ENCODE measurements at places on chromosomes 1 and 21. TPM values are rescaled to one million over a fixed set of nuclear protein-coding genes. Genes with fewer than 3 reads are reported as not detected.

SLC1A7 gene
- total RNA-seq: not detected

LINGO4 gene
- not detected for total RNA-seq

RGS4 gene
- 31.6 TPM for total RNA-seq

DNA sequence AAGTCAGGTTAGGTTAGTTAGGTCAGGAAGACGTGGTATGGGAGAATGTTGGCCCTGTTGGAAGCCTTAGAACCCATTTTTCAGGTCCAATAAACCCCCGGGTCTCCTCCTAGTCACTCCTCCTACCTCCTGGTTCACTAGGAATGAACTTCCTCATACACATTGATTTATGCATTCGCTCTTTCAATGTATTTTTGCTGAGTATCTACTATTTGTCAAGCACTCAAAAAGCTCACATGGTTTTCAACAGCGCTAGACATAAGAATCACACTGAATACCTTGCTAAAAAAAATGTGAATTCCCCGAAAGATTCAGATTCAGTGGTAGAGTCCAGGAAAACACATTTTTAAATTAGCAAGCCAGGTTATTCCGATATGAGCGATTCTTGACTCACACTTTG is 85.8 kb upstream of the LRRN2 start:
- no peak for DNase-seq

OR10J5 gene
- not detected for total RNA-seq

DNA sequence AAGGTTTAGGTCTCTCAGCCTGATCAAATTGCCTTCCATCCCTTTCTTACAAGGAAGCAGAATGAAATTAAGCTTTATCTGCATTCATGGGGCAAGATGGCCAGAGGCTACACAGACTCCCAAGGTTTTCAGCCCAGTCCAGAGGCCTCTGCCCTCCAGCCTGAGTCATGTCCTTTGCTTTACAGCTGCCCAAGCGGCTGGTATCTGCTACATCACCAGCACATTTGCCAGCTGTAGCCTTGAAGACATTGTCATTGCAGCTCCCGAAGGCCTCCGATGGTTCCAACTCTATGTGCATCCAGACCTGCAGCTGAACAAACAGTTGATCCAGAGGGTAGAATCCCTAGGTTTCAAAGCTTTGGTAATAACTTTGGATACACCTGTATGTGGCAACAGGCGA is 16.0 kb downstream of the HAO2 start:
- DNase-seq: no peak

DNA sequence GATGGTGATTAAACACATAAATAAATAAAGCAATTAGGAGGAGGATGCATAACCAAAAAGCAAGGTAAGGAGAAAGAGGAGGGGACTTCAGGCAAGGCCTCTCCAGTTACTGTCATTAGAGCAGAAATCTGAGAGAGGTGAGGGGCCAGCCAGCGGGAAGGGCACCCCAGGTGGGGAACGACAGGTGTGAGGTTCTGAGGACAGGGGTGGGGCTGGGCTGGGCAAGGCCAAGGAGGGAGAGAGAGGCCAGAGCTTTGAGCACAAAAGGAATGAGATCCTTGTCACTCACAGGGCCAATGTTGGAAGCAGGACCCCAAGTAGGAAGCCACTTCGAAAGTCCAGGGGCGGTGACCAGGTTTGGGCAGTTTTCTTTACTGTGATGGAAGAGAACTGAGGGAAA is 182.2 kb upstream of the RAB4A start:
- no peak for DNase-seq

DNA sequence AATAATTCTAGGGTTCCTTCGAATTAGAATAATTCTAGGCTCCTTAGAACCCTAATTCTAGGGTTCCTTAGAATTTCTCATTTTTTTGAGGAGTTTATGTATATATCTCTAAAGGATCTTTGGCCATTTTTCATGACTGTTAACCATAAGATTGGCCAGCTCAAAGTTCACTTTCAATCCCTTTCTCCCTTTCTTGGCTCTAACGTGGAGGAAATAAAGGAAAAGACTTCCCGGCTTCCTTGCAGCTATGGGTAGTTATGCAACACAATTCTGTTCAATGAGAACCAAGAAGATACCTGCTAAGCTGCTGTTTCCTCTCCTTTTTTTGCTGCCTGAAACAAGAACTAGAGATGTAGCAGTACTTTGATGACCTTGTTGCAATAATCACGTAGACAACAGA is 27.2 kb downstream of the SLC35A3 start:
- DNase-seq: no peak

GRCh38 chr1:101683561-101683960 is 313.2 kb downstream of the OLFM3 start:
- DNase-seq: peak; percentile 28

DNA sequence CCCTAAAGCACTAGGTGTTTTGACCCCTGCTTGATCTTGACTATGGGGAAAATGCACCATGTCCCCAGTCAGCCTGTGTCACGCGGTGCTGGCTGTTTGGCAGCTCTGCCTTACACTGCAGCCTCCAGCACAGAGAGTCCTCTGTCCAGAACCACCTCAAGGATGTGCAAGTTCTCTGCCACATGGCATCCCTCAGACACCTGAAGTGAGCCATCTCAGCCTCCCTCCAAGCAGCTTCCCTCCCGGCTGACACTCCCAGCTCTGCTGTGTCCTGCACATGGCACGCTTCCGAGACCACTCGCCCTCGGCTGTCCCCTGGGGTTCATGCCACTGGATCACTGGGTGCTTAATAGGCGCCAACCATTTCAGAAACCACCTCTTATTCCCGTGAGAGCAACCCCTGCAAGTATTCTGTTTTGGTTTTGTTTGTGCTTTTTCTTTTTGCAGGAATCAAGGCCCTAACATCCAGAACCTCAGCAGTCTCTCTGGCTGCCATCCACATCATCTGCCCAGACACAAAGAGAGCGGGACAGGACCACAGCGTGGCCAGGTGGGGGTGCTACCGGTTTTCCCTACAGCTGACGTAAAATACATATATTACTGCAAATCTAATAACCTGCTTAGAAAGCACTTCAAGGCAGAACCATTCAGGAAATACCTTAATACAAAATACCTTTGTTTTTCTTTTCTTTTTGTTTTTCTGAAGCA is 45.7 kb downstream of the CAPZB start:
- DNase-seq: no peak

DNA sequence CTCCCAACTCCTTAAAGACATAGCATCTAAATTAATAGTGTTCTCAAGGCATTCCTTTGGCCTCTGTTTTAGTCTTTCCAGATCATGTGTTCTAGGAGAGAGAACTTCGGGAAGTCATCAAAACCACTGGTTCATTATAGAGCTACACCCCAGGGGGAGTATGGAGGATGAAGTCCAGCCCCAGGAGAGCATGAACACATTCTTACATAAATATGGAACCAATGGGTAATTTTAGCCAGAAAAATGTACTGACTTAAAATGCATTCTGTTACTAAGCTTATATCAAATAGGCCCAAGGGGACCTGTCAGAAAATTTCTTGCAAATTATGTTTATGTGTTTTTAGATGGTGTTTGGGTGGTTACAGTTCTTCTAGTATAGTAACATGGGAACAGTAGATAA is 165.2 kb downstream of the NTMT2 start:
- DNase-seq: no peak

DNA sequence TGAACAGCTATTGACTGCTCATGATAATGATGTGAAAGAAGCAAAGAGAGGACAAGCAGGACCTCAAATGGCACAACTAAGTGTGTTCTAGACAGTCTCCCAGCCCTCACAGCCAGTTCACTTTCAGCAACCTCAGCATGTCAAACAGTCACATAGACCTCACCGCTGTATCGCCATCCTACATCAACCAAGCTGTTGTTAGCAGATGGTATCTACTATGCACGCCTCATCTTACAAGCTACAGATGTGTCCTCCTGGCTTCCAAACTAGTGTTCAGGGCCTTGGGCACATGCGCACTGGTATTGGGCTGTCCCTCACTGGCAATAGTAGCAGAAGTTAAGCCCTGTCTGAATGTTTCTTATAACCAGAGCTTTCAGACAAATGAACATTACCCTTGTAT is 28.4 kb downstream of the EVI5 start:
- DNase-seq: no peak

- peak; percentile 51 for DNase-seq
These were observed 1.3 kb downstream of the DYRK1A start for GRCh38 chr21:37367703-37368540.

DNA sequence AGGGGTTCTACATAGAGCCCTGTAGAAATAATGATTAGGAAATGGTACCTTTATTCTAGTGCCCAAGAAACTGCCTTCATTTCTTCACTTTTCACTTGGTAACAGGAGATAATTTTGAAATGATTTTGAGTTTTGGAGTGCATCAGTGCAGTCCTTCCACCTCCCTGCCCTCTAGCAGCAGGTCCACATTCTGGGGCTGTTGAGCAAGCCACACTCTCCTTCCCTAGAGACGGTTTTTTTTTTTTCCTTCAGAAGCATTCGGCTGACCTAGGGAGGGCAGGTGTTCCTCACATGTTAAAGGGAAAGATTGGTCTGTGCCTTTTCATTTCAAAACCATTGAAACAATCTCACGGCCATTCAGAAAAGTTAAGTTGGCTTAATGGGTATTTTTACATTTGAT is 39.8 kb downstream of the SLC37A1 start:
- peak; percentile 11 for DNase-seq

CATSPERE gene
- total RNA-seq: 0.59 TPM

CASQ1 gene
- not detected for total RNA-seq

DNA sequence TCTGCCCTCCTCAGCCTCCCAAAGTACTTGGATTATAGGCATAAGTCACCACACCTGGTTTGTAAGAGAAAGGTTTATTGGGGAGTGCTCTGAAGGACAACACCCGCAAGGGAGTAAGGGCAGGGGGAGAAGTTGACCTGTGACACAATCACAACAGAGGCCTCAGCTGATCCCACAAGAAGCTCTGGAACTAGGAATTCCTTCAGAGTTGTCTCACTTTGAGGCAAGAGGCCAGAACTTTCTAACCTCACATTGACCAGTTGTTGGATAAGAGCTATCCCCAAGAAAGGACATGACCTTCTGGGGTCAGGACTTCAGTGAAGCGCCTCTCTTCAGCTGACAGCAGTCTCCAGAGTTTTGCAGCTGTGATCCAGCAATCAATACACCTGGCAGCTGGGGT is 27.4 kb upstream of the RC3H1 start:
- no peak for DNase-seq

- DNase-seq: no peak
These were observed 50.9 kb downstream of the ENAH start for GRCh38 chr1:225601902-225602589.

DNA sequence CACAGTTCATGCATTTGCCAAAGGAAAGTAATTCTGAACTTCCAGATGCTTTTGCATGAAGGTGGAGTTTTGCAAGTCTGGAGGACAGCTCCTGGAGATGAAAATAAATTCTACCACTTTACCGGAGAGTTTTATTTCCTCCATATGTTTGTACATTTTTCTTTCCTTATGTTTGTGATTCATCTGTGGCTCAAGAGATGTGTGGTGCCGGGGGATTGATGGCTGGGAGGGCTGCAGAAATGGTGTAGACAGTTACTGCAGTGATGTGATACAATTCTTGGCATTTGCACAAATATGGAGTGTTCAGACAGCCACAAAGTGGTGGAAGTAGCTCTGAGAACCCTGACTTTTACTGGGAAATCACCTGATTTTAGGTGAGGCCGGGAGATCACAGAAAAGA is 58.5 kb upstream of the ASB17 start:
- DNase-seq: no peak

GRCh38 chr1:205689479-205689878 is 9.2 kb upstream of the SLC45A3 start:
- no peak for DNase-seq

- no peak for DNase-seq
These were observed 2.2 kb upstream of the ANGPTL7 start for GRCh38 chr1:11187000-11187399.

LRRN2 gene
- total RNA-seq: 6.9 TPM

GRCh38 chr21:36767096-36767495 is 68.2 kb downstream of the SIM2 start:
- DNase-seq: no peak

PLXNA2 gene
- 66.0 TPM for total RNA-seq

DNA sequence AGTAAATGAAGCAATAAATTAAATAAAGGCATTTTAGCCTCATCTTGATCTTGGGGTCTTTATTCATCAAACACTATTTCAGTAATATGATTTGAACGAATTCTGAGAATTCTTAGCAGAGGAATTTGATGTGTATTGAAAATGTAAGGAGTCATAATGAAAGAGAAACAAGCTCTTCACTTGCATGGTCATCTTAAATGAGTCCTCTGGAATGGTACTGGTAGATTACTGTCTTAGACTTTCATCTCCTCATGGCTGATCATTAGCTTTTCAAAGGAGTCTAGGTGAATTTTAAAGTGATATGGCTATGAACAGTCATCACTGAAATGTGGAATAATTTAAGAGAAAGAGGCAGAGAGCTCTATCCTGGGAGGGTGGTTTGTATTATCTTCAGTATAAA is 30.0 kb downstream of the PRRC2C start:
- DNase-seq: no peak

DNA sequence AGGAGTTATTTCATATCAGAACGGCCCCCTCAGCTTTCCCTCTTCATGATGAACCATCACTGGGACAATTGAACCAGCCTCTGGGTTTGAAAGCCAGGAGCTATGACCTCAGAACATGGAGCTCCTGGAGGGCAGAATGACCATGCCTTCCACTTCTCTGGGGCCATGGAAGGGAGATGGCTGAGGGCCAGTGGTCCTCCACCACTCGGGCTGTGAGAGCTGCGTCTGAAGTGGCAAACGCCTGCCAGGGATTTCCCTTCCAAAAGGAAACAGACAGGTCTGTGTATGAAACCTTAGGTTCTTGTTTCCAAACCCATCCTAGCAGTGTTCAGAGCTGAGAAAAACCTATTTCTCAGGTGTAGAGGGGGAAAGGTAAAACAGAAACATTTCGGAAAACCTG is 22.5 kb downstream of the PKP1 start:
- DNase-seq: no peak

GRCh38 chr1:178725466-178726086 is 532 bp downstream of the RALGPS2 start:
- peak; percentile 64 for DNase-seq

DNA sequence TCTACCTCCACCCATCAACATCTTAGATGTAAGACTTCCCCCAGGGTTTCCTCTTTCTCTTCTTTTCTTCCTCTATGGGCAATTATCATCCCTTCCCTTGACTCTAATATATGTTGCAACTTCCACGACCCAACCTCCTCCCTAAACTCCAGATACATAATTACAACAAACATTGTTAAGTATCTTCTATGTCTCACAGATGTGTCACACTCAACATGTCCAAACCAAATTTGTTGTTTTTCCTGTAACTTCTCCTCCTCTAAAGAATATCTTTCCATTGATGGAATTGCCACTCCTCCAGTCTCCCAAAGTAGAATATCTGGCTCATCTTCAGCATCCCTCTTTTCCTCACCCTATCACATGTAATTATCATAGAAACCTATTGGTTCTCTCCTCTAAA is 314.2 kb downstream of the RWDD3 start:
- DNase-seq: no peak

EVA1C gene
- 2.5 TPM for total RNA-seq

OLFML3 gene
- 2.9 TPM for total RNA-seq

OPTC gene
- not detected for total RNA-seq

VASH2 gene
- total RNA-seq: 59.8 TPM

DNA sequence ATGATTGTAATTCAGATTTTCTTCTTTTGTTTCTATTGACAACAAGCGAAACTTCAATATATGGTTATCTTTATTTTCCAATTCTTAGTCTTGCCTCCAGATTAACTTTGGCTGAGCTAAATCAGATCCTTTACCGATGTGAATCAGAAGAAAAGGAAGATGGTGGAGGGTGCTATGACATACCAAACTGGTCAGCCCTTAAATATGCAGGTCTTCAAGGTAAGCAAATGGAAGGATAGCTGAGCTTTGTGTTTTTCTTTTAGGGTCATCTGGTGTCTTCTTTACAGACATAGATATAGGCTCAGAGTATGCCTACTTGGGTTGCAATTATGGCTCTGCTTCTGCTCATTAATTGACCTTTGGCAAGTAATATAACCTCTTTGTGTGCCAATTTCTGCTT is 37.7 kb downstream of the AGL start:
- no peak for DNase-seq

All from glutamatergic neuron (in vitro differentiated cells).